ENCODE measurements at places on chromosomes 2 and 18. TPM values are rescaled to one million over a fixed set of nuclear protein-coding genes. Genes with fewer than 3 reads are reported as not detected.

The BMP10 gene
- not detected for polyA plus RNA-seq

The CLIP4 gene
- 18.8 TPM for polyA plus RNA-seq

The CABLES1 gene
- not detected for polyA plus RNA-seq

The TMEM247 gene
- polyA plus RNA-seq, result not detected

The RUFY4 gene
- polyA plus RNA-seq, result not detected

The TBR1 gene
- not detected for polyA plus RNA-seq

The MBP gene
- polyA plus RNA-seq, result 105 TPM

The PAIP2B gene
- polyA plus RNA-seq, result 2.2 TPM

The REEP1 gene
- polyA plus RNA-seq, result not detected

The REG1B gene
- polyA plus RNA-seq, result not detected

The PSD4 gene
- 29.9 TPM for polyA plus RNA-seq

The CASP10 gene
- polyA plus RNA-seq, result 14.6 TPM

The MC5R gene
- not detected for polyA plus RNA-seq

The POMC gene
- polyA plus RNA-seq, result 13.0 TPM

The TUBA3E gene
- not detected for polyA plus RNA-seq

The SAG gene
- polyA plus RNA-seq, result not detected

The GPC1 gene
- polyA plus RNA-seq, result 0.31 TPM

The NFATC1 gene
- 12.7 TPM for polyA plus RNA-seq

The TCF23 gene
- not detected for polyA plus RNA-seq

The MYL1 gene
- not detected for polyA plus RNA-seq

The SPDYA gene
- polyA plus RNA-seq, result not detected

The MEP1B gene
- not detected for polyA plus RNA-seq

The C2orf15 gene
- polyA plus RNA-seq, result 6.7 TPM

The SLC30A3 gene
- polyA plus RNA-seq, result not detected

The MBOAT2 gene
- 0.82 TPM for polyA plus RNA-seq

The TRIM54 gene
- polyA plus RNA-seq, result not detected

The STAT4 gene
- polyA plus RNA-seq, result 73.7 TPM

The AKAIN1 gene
- polyA plus RNA-seq, result not detected

The HOXD13 gene
- not detected for polyA plus RNA-seq

The NR4A2 gene
- 4.8 TPM for polyA plus RNA-seq

The TCF7L1 gene
- not detected for polyA plus RNA-seq

The SPP2 gene
- polyA plus RNA-seq, result not detected

The CD8A gene
- polyA plus RNA-seq, result 934 TPM
